ENCODE measurements at places on chromosomes 3 and 15. TPM values are rescaled to one million over a fixed set of nuclear protein-coding genes. Genes with fewer than 3 reads are reported as not detected.

The ARHGAP31 gene
- 0.85 TPM for total RNA-seq

The FANCD2 gene
- 18.7 TPM for total RNA-seq

The GALNT15 gene
- total RNA-seq, result 0.10 TPM

The GAP43 gene
- 0.09 TPM for total RNA-seq

The MYH15 gene
- total RNA-seq, result 0.15 TPM

The CCDC12 gene
- total RNA-seq, result 56.8 TPM

The TPM1 gene
- 465 TPM for total RNA-seq

The PLA2G4E gene
- not detected for total RNA-seq

The MAGEL2 gene
- total RNA-seq, result not detected

The ARID3B gene
- total RNA-seq, result 2.9 TPM

The SEMA3F gene
- 15.0 TPM for total RNA-seq

The OR5K2 gene
- not detected for total RNA-seq

The SLC6A20 gene
- total RNA-seq, result 0.05 TPM

The DCLK3 gene
- total RNA-seq, result not detected

The RHOV gene
- total RNA-seq, result 7.3 TPM

The HDC gene
- total RNA-seq, result 0.07 TPM

The GOLGA8J gene
- 0.10 TPM for total RNA-seq

The COLQ gene
- total RNA-seq, result 0.24 TPM

The ACAN gene
- total RNA-seq, result 0.88 TPM

The BCL2A1 gene
- total RNA-seq, result 10.2 TPM

The ZDHHC3 gene
- total RNA-seq, result 46.8 TPM
